ENCODE measurements at places on chromosomes 6 and 20. TPM values are rescaled to one million over a fixed set of nuclear protein-coding genes. Genes with fewer than 3 reads are reported as not detected.

FOXS1 gene
- total RNA-seq, result 0.12 TPM

SUMO4 gene
- total RNA-seq, result not detected

F13A1 gene
- not detected for total RNA-seq

KCNG1 gene
- 4.5 TPM for total RNA-seq

NRSN1 gene
- not detected for total RNA-seq

AMD1 gene
- total RNA-seq, result 139 TPM

SCUBE3 gene
- not detected for total RNA-seq

MRPL18 gene
- 241 TPM for total RNA-seq

GPR6 gene
- total RNA-seq, result not detected

LRRC1 gene
- total RNA-seq, result 18.4 TPM

FOXQ1 gene
- not detected for total RNA-seq

DNMT3B gene
- total RNA-seq, result 7.1 TPM

RNF144B gene
- 5.4 TPM for total RNA-seq

AURKA gene
- total RNA-seq, result 212 TPM

SLC44A4 gene
- 0.20 TPM for total RNA-seq

- DNase-seq, result no peak
Measured at GRCh38 chr20:57478176-57478575, 46.8 kb downstream of the CTCFL start.

GRCh38 chr6:100119261-100119660 lies 125.2 kb upstream of the MCHR2 start:
- no peak for DNase-seq

DNA sequence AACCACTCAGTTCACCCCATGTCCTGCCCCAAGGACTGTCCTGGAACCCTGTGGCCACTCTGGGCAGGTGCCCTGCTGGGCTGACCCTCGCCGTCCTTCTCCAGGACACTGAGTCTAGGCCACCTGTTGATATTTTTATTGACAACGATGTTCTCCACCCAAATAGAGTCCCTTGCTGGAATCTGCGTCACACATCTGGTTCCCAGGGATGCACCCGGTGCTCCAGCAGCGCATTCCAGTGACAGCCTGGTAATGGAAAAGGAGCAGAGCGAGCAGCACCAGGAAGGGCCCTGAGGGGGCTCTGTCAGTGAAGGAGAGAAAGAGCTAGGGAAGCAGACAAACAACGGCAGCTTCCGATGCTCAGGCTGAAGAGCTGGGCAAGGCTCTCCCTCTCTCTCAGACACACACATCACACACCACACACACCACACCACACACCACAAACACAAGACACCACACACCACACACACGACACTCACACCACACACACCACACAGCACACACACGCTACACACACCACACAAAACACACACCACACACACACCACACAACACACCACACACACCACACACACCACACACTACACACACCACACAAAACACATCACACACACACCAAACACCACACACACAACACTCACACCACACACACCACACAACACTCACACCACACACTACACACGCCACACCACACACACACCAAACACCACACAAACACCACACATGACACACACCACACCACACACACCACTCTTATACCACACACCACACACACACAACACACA lies 117.9 kb upstream of the THBS2 start:
- DNase-seq, result peak; percentile 54

- no peak for DNase-seq
Measured at GRCh38 chr6:107715550-107716321, 108.4 kb downstream of the SCML4 start.

GRCh38 chr20:58583176-58583575 lies 67.9 kb upstream of the STX16 start:
- peak; percentile 18 for DNase-seq

DNA sequence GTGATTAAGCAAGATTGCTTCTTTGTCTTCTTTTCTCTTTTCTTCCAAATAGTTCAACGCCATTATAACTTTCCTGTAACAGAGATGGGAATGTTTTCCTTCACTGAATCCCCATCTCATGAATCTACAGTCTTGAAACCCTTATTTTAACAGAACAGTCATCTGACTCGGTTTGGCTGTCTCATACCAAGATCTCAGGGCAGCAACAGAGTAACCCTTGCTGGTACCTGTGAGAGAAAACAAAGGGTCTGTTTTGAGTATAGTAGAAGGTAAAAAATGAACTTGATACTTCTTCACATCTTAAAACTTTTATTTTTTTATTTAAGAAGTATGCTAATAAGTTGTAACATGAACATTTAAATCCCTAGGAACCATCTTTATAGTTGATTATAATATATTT lies 19.6 kb upstream of the DSE start:
- no peak for DNase-seq

- DNase-seq, result peak; percentile 91
Measured at GRCh38 chr6:34386316-34387137, 5.9 kb downstream of the NUDT3 start.

- DNase-seq, result no peak
Measured at GRCh38 chr6:112482373-112482772, 135.2 kb downstream of the RFPL4B start.

- DNase-seq, result no peak
Measured at GRCh38 chr6:111852725-111853124, 20.5 kb downstream of the FYN start.

DNA sequence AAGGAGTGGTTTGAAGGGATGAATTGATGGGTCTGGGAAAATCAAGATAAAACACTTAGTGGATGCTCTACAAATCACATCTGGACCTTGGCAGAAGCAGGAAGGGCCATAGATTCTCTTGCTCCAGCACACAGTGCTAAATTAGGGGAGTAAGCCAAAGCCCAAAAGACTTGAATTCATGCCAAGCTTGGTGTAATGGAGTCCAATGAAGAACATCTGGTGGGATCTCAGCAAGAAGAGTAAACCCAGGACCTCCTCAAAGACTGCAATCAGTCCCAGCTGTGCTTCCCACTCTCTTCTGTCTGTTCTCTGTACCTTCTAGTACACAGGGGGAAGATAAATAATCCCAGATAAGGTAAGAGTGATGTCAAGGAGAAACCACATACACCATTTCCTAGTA lies 683.4 kb downstream of the RNF144B start:
- no peak for DNase-seq

DNA sequence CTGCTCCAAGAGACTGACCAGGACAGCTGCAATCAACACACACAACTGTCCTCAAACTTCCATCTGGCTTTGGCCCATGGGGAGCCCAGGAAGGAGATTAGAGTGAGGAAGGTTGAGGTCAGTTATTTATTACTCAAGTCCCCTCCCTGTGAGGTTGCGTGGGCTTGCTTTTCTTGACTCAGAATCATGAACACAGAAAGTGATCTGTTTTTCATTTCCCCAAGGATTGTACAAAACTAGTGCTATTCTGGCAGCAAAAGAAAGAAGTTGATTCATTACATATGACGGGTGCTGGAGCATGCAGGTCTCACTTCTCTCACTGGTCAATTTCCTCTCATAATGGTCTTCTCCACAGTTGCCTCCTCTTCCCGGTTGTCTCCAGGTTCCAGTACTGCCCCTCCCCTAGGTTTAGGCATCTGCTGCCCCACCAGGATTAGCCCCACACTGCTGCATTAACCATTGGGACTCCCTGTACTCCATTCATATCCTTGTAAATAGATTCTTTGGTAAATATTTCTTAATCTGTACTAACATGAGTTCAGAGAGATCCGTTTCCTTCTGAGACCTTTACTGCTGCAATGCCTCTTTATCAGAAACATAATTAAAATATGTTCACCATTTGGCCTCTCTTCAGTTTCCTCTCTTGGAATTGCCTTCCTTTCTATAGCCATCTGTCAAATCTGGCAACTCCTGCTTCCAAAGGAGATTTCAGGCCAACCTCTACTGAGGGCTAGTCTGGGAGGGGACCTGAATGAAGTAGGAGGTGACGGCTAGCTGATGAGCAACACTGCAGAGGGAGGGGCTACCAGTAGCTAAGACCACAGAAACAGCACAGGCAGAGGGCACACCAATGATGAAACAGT lies 888.8 kb downstream of the QKI start:
- DNase-seq, result no peak

DNA sequence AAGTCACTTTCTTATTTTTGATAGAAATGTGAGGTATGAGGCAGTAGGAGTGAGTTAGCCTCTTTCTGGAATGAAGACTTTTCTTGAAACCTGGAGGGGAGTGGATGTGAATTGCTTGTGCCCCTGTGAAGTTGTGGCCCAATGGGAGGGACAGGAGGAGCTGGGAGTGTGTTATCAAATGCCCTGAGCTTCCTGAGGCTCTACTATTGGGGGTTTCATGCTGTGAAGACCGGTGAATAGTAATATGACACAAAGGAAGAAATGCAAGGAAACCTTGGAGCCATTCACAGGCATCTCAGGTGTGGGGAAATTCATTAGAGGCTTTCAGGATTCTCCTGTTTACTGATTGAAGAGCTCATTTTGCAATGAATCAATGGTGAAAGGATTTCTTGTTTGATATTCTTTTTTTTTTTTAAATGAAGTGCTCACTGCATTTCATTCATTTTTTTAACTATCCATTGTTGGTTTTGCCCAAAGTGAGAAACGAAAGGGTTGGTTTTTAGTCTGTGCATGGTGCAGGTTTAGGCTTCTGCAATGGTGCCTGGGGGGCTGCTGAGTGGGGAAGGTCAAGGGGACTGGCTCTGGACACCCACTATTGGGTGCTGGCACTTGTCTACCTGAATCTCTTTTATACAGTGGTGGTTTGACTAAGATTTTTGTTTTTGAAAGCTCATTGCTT lies 8.2 kb downstream of the RNF144B start:
- no peak for DNase-seq

DNA sequence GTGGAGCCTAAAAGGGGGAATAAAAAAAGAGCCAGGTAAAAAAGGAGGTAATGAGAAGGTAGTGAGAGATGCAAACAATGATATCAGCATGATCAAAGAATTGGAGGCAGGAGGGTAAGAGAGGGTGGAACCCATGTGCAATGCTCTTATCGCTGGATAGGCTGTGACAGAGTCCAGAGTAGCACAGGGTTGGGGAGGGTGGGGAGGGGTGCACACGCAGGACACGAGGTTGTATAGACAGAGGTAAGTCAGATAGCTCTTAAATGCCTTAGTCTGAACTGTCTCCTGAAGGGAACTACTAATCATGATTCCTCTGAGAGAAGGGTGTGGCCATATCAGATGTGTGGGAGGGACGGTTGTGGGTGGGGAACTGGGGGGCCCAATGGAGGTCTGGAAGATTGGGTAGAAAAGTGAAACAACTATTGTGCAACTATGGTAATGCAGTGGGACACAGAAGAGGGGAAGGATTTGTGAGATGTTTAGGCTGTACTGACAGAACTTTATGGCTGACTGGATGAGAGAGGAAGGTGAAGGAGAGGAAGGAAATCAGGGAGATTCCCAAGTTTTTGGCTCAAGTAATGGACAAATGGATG lies 354.8 kb downstream of the BTBD9 start:
- DNase-seq, result no peak

DNA sequence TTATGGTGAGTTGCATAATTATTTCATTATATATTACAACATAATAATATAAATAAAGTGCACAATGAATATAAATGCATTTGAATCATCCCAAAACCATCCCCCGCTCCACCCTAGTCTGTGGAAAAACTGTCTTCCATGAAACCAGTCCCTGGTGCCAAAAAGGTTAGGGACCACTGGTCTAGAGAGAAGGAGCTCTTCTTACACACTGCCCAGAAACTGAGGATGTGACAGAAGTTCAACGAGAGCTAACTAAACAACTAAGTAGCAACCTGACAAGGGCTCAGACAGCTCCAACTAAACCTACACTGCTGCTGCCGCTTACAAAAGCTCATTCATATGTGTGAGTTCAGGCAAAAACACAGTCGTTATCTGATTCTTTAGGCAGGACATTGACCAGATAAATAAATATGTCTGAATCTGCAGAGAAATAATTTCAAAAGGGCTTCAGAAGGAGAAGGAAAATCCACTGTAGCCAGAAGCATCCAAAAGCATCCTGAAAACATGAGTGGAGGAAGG lies 125.9 kb downstream of the ATXN1 start:
- no peak for DNase-seq

DNA sequence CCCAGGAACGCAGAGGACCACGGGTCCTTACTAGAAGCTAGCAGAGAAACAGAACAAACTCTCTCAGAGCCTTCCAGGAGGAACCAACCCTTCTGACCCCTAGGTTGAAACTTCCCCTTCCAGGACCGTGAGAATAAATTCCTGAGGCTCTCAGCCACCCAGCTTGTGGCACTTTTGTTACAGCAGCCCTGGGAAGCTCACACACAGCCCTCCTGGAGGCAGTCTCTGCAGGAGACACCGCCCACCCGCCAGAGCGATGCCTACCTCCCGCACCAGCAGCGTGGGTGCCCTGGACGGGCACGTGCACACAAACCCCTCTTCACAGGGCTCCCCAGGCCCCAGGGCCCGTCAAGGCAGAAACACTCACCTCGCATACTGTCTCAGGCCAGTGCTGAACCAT lies 4.2 kb downstream of the RNASET2 start:
- no peak for DNase-seq

DNA sequence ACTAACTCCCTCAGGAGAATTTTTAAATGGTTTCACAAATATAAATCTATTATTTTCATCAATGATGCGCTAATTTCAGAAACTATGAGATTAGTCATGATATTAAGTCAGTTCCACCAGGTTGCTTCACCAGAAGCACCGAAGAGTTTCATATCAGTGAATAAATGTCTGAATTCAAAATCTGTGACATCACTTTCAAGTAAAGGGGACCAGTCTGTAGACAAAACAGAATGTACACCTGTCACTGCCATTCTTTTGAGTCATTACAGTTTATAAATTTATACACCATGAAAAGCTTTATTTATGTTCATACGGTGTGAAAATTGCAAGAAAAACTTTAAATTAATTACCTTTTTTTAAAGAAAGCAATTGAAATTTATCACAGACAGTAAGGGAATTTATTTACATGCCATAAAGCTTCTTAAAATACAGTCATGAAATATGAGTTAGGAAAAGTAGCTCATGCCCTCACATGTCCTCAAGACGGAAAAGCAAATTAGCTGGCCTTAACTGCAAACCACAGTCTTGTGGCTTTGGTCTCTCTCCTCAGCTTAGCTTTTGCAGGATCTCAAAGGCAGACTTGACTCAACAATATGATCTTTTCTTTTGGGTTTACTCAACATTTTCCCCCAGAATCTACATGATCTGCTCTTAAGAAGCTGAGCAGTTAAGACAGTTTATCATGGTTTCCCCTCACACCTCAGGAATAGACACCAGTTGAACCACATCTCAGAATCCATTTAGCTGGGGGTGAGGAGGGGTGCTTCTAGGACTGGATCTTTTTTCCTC lies 177.7 kb upstream of the MCHR2 start:
- peak; percentile 91 for DNase-seq

DNA sequence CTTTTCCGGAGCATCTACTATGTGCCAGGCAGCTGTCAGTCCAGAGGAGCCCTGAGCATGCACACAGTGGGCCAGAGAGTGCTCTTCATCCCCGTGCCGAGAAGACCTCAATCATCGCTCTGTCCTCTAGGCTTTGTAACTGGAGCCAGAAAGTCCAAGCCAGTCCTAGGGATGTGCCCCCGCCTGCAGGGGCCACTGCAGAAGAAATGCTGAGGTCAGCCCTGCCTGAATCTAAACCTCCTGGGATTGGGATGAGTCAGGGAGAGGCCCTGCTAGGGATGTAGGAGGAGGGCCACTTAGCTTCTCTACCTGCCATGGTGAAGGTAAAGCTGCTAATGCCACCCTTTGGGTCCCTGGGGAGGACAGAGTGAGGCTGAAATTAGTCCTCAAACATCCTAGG lies 146.8 kb downstream of the CDC5L start:
- peak; percentile 16 for DNase-seq

Measured in M059J (cell line).